ENCODE measurements at places on chromosomes 3 and 15.

DNA sequence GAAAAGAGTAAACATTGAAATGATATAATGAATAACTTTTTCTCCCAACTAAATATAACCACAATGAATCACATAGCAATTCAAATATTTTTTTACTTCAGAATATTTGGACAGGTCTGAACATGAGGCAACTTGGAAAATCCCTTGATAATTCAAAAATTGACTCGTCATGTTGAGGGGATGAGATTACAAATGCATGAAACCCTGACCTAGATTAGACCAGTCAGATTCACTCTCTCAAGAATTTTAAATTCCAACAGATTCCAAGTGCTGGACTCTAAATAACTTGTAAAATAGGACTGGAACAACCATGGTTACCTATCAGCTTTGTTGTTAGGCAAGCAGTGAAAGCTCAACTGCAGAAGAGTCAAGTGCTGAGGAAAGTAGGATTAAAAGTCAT, 317.5 kb downstream of the GBE1 start:
- DNase-seq, result peak; percentile 43
- peaks cover 12% of the 10 kb centered on the region for H3K4me1 ChIP-seq
- peaks cover 4% of the 10 kb centered on the region for H3K36me3 ChIP-seq

DNA sequence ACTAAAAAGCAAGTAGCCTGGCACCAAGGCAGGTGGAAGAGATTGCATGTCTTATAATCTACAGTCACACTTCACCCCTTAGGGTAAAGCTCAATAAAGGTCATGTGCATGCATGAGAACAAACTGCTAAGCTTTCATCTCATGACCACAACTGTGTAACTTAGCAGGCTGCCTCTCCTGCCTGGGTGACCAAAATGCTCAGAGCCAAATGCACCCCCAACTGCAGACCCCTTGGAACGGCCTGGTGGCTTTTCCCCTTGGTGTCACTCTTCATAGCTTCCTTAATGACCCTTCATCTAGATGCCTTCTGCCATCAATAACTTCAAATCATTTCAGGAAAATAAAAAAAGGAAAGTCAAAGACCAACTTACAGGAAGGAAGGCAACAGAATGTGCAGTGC, 88.1 kb downstream of the ADAMTS17 start:
- no peak overlapping the region for H3K27ac ChIP-seq
- H3K4me1 ChIP-seq, result no peaks in the 10 kb centered on the region
- no peak for DNase-seq
- H3K36me3 ChIP-seq, result no peaks in the 10 kb centered on the region
- no peaks in the 10 kb centered on the region for H3K27me3 ChIP-seq

GRCh38 chr15:39497759-39498565, 82.9 kb upstream of the THBS1 start:
- H3K4me3 ChIP-seq, result no peak overlapping the region
- H3K36me3 ChIP-seq, result no peaks in the 10 kb centered on the region
- no peak for DNase-seq
- no peaks in the 10 kb centered on the region for H3K27me3 ChIP-seq

DNA sequence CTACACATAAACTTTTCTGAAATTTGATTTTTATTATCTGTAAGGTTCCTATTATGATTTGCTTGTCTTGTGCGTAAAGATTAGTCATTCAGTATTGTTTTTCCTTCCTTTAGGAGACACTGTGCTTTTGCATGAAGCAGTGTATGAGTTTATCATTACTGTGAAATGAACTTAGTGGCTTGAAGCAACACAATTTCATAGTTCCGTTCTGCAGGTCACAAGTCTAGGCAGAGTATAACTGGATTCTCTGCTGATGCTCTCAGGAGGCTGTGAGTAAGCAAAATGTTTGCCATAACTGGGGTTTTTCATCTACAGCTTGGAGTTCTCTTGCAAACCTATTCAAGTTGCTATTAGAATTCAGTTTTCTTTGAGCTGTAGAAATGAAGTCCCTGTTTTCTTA, 1136.1 kb downstream of the OTOL1 start:
- DNase-seq, result no peak
- H3K27ac ChIP-seq, result no peak overlapping the region
- no peak overlapping the region for H3K4me3 ChIP-seq

- no peaks in the 10 kb centered on the region for H3K27me3 ChIP-seq
- no peaks in the 10 kb centered on the region for H3K4me1 ChIP-seq
- no peaks in the 10 kb centered on the region for H3K36me3 ChIP-seq
These were observed 119.4 kb downstream of the ATP10A start for GRCh38 chr15:25743548-25744275.

DNA sequence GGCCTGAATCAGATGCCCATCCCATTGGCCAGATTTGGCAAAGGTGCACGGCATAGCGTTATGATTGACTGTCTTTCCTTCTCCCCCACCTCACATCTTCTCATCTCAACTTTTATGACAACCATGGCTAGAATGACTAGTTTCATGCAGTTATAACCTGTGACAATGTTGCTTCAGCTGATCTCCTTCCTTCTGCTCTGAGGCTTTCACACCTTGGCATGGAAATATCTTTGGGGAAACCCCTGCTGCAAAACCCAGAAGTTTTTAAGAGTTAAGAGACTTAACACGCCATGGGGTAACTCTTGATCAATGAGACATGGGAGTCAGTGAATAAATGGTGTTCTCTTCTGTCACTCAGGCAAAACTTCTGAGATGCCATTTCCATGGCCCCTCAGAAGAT, 290.7 kb upstream of the MDFIC2 start:
- no peak overlapping the region for H3K4me3 ChIP-seq
- DNase-seq, result no peak
- H3K36me3 ChIP-seq, result no peaks in the 10 kb centered on the region
- H3K27ac ChIP-seq, result no peak overlapping the region

DNA sequence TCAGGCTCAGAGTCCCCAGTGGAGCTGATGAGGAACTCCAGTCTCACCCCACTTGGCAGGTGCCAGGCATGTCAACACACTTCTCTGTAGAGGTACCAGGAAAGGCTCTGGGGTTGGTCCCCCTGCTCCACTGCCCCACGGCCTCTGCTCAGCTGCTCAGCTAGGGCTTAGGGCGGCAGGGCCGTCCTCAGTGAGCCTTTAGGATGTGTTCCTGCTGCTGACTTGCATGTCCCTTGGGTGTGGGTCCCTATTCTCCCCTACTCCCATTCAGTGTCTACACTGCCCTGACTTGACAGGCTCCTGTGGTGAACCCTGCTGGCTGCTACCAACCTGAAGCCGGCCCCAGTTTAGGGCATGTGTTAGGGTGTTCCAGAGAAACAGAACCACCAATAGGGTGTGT, 17.9 kb upstream of the POLG start:
- H3K36me3 ChIP-seq, result no peaks in the 10 kb centered on the region
- H3K4me3 ChIP-seq, result no peak overlapping the region
- H3K27ac ChIP-seq, result no peak overlapping the region
- peaks cover 11% of the 10 kb centered on the region for H3K4me1 ChIP-seq
- DNase-seq, result no peak
- H3K27me3 ChIP-seq, result peaks cover 45% of the 10 kb centered on the region

DNA sequence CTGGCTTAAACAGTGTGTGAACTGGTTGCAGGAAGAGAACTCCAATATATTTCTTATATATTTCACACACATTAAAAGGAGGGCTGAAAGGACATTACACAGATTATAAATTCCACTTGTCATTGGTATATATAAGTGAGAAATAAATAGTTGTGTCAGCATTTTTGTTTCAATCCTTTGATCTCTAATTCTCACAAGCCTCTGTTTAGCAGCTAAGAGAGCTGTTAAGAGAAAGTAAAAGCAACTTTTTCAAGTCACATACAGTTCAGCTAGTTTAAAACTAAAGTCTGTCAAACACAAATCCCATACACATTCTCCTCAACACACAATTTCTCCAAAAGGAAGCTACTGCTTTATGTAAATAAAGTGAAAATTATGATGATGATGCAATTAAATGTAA, 70.5 kb upstream of the CCDC39 start:
- H3K27ac ChIP-seq, result peak overlapping the region; percentile 15
- no peak overlapping the region for H3K4me3 ChIP-seq
- no peaks in the 10 kb centered on the region for H3K36me3 ChIP-seq
- no peaks in the 10 kb centered on the region for H3K4me1 ChIP-seq

DNA sequence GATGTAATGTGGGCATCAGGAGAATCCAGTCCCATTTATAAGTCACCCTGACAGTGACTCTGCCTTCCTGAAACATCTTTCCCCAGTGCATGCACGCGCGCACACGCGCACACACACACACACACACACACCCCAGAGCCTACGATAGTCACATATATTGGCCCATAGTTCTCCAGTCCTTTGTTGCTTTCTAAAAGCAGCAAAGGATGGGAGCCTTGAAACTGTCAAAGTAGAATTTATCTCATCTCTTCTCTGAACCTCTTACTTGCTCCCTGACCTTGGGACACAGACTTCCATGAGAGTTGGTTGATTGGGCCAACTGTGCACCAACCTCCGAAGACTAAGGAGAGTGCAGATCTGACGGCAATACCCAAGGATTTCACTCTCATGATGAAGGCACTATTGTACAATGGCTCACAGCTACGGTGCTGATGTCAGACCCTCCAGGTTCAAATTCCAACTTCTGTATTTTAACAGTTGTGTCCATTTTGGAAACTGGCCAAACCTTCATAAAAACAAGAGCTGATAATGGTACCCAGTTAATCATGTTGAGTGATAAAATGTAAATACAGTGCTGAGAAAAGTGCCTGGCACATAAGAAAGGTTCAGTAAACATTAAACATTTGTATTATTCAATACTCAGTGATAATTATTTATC, 8.3 kb downstream of the CPA3 start:
- H3K27me3 ChIP-seq, result peaks cover 53% of the 10 kb centered on the region
- no peak for DNase-seq
- H3K27ac ChIP-seq, result no peak overlapping the region
- no peak overlapping the region for H3K4me3 ChIP-seq

DNA sequence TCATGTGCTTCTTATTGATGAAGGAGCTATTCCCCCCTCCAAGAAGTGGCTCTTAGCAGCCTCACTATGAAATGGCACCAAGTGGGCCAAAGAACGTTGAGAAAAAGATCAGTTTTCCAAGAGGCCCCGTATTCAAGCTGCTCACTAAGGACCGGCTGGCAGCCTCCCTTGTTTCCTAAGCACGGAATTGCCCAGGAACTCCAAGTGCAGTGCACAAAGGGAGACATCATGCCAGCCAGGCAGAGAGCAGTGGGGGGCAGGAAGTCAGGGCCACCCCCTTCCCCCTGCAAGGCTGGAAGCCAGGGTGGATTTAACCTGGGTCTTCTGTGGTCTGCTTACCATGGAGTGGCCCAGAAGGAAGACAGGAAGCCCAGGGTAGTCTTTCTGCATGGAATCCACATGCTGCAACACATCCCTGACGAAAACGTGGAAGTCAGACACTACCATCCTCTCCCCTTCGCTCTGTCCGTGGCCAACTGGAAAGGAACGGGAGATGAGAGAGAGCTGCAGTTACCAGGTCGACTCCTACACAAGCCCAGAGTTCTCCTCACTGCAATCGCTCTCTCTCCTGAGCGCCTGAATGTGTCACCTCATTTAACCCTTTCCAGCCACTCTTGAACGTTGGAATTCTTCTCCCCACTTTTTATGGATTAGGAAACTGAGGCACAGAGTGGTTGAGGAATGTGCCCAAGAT, 49.5 kb downstream of the ABTB1 start:
- H3K27ac ChIP-seq, result no peak overlapping the region
- no peaks in the 10 kb centered on the region for H3K27me3 ChIP-seq
- H3K4me3 ChIP-seq, result no peak overlapping the region

DNA sequence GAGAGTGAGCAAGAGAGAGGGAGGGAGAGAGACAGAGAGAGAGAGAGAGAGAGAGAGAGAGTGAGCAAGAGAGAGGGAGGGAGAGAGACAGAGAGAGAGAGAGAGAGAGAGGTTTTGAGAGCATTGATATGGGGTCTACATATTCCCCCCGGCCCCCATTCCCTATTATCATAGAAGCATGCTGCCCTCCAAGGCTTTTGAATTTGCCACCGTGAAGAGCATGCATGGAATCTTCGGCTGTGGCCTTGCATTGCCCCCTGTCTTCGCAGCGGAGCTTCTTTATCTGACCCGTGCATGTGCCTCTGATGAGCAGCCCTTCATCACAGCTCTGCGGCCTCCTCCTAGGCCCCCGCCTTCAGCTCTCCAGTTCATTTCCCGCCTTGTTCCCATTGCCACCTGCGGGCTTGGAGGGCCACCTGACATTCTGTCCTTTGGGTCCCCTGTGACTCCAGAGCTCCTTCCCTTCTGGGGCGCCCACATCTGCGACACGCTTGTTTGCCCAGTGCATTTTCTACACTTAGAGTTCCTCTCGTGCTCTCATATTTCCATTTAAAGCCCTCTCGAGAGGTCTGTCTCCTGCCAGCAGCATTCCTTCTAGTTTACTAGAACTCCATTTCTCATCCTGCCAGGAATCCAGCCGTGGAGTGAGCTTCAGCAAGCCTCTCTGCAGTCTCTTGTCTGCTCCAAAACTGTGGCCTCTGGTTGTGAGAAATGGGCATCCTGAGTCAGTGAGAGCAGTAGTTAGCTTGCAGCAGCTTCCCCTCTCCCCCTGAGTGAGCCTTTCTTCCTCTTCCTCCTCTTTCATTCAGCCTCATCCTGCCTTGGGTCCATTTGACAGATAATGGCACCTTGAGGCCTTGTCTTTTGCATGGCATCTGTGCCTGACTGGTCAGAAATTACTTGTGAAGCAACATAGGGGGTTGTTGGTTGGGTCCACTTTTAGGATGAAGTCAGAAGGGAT, 25.3 kb downstream of the LPP start:
- no peaks in the 10 kb centered on the region for H3K27me3 ChIP-seq
- peaks cover 7% of the 10 kb centered on the region for H3K4me1 ChIP-seq
- H3K4me3 ChIP-seq, result no peak overlapping the region

DNA sequence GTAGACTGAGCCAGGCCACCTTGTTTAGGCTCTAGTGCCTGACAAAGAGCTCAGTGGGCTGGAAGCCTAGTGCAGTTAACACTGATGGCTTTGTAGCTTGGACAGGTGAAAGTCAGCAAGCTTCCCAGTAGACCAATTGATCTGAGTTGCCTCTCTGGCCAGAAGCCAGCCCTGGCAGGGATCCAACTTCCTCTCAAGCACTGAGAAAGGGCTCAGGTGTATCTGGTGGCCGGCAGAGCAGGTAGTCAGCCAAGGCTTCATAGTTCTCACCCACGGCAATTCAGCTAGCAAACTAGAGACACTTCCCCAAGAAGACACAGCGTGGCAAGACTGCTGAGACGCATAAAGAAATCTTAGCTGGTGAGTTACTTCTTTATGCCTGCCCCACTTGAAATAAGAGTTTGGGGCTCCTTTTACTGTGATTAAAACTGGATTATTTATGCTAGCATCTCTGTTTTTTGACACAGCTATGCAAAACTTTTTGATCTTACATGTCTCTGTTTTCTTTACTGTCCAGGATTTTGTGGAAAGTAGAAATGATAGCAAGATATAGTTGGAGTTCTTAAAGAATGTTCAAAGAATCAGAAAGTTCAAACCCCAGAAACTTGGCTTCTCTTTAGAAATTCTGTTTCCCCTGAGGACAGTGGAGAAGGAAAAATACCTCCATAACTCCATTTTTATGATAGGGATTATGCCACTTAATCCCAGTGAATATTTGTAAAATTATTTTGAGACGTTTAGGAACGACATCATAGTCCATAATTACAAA, 8.4 kb upstream of the CA12 start:
- H3K4me3 ChIP-seq, result no peak overlapping the region
- H3K36me3 ChIP-seq, result no peaks in the 10 kb centered on the region
- no peaks in the 10 kb centered on the region for H3K27me3 ChIP-seq
- no peaks in the 10 kb centered on the region for H3K4me1 ChIP-seq
- DNase-seq, result peak; percentile 67

All from MCF 10A (cell line).